ENCODE measurements at places on chromosomes 1 and 21.

DNA sequence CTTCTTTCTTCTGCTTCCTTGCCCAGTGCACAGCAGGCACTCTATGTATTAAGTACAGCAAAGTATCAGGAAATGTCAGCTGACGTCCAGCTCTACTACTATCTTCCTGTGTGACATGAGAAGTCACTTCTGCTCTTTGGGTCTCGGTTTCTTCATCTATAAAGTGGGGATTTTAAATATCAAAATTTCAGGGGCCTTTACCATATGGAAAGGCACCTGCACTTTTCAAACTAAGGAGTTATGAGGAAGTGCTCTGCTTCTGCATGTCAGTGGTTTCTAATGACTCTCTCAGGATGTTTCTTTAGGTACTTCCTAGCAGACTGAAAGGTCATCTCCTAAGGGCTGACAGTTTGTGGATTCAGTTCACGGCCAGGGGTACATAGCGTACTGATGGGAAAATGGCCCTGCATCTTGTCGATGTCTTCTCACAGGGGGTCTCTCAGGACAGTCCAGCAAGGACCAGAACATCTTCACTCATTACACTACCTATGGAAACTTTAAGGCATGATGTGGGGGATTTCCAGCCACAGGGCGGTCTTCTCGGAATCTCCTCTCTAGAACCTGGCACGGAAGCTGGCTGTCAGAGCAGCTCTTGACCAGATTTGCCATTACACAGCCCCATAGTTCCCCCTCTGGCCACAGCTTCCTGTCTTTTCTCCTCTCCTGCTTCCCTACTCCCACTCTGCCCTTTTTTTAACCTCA, 42.0 kb upstream of the MTF1 start:
- peak; percentile 54 for DNase-seq

DNA sequence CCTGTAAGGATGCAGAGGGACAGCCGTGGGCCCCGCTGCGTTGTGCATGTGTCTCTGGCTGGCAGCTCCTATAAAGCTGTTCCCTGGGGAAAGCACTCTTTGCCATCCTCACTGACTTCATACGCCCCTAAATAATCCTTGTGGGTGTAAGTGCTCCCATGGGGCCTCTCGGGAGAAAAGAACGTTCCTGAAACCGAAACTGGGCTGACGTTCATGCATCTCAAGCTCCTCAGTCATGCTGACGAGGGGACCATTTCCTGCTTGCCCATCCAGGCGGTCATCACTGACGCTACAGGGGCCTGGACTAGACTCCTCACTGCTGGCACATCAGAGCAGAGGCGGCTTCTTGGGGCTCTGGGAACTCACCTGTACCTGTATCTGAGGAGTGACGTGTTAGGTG, 73.1 kb upstream of the USP24 start:
- no peak for DNase-seq

DNA sequence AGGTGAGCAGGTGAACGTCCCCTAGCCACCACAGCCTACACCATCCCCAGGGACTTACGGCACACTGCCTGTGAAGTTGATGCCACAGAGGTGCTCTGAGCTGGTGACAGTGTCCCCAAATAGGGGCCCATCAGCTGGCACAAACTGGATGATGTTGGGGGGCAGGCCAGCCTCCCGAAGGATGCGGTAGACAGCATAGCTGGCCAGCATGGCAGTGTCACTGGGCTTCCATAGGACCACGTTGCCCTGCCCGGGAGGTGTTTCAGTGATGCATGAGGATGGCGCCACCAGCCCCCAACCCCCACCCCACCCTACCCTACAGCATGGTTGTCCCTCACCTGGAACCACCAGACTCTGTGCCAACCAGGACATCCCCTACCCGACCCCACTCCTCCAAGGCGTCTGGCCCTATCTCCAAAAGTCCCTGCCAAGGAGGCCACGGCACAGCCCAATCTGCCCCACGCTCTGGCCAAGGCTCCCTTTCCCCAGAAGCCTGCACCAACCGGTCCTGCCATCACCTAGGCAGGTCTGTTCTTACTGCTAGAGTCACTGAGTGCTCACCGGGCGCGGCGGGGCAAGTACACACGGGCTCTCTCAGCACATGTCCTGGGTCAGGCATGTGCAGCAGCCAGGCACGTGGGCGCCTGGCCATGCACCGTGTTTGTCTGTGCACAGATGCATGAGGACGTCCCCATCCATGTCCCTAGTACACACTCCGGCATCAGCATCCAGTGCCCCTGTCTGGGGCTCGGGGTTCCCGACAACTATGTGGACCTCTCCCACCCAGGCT, 20.5 kb downstream of the ALDH4A1 start:
- no peak for DNase-seq

- DNase-seq: no peak
Measured at GRCh38 chr1:62076286-62076685, 118.4 kb upstream of the L1TD1 start.

DNA sequence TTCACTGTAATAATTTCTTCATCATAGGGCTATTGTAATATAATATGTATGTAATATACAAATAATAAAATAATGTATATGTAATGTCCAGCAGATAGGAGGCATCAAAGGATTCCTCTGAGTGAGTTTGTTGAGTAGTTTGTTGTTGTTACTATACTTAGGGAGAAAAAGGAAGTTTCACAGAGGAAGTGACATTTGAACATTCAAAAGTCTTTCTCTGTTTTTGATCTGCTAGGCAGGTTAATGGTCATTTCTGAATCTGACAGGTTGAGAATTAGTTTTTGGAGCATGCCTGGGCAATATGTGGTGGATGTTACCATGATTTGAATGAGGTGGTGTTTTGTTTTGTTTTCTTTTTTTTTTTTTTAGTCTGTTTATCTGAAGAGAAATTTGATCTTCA, 102.1 kb downstream of the NRDC start:
- no peak for DNase-seq

GRCh38 chr1:162847839-162848453, 13.0 kb downstream of the CCDC190 start:
- DNase-seq: peak; percentile 48

DNA sequence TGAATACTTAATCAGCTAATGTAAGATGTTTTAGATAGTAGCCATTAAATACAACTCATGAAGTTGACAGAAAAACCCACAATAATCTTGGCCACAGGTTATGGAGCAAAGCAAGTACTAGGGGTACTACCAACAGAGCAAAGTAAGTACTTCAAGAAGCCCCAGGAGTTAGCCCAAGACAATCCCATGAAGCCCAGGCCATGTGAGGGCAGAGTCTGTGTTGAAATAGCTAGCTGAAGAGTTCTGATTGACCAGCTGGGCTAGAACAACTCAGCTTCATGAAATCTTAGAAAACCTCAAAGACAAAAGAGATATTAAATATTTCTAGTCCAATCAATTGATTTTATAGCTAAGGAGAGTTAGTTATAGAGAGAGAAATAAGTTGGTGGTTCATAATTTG, 212.9 kb upstream of the HOOK1 start:
- no peak for DNase-seq

- no peak for DNase-seq
Measured at GRCh38 chr1:200556002-200556401, 64.5 kb downstream of the KIF14 start.

- DNase-seq: no peak
Measured at GRCh38 chr1:7562729-7563605, 208.1 kb upstream of the VAMP3 start.

GRCh38 chr21:31654340-31654739, 5.2 kb upstream of the SOD1 start:
- DNase-seq: no peak

GRCh38 chr1:186923486-186923885, 94.7 kb downstream of the PLA2G4A start:
- no peak for DNase-seq

GRCh38 chr21:39715804-39716397, 29.1 kb upstream of the IGSF5 start:
- peak; percentile 37 for DNase-seq

GRCh38 chr1:216841165-216841564, 117.9 kb upstream of the ESRRG start:
- no peak for DNase-seq

- DNase-seq: no peak
Measured at GRCh38 chr1:13643017-13643416, 57.0 kb upstream of the PRDM2 start.

- DNase-seq: no peak
Measured at GRCh38 chr1:181777812-181778211, 283.7 kb downstream of the ZNF648 start.

DNA sequence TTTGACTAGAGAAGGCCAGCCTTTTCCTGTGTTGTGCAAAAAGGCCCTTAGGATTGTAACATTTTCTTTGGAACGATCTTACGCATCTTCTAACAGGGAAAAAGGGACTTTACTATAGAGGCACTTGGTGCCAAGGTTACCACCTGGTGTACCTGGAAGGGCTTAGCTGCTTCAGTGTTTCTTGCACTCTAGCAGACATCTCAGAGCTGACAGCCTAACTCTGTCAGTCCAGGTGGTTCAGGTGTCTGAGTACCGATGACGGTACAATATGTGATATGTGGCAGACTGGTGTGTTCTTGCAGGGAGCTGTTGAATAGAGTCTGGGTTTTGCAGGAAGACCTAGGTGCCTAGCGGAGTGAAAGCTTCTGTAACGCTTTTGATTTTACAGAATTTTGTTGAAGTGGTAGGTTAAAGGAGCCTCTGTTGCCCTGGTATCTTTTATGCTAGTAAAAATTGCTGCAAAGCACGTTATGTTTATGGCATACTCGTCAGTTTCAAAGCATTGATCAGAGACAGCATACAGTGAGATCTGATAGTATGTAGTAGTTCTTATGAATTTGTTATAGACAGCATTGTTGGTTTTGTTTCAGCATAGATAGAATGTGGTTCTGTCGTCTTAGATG, 1.4 kb downstream of the MAGI3 start:
- no peak for DNase-seq

- no peak for DNase-seq
Measured at GRCh38 chr1:104082221-104082620, 332.5 kb downstream of the AMY1C start.

- no peak for DNase-seq
Measured at GRCh38 chr1:32606565-32607371, 43.6 kb downstream of the ZBTB8OS start.

DNA sequence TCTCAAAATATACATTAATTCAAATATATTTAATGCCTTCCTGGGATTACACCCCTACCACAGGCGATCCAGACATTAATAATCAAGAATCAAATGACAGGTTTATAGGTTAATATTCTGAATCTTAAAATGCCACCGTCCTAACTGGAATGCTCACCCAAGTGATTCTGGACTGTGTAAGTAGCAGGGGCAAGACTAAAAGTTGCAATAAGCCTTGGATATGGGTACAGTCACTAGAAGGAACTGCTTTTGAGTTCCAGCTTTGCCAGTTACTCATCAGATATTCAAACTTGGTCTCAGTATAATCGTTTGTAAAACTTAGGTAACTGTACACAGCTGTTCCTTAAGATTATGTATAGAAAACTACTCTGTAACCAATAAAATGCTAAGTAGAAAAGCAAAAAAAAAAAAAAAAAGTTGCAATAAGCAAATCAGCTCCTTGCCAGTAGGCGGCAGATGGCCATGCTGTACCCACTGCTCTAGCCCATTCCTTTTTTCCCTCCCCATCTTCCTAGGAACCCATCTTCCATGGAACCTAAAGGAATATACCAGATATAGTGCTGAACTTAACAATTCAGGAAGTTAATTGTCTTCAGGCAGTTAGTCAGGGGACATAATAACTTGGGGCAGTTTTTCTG, 10.5 kb downstream of the RO60 start:
- no peak for DNase-seq

GRCh38 chr1:68745011-68745410, 248.1 kb upstream of the DEPDC1 start:
- no peak for DNase-seq

DNA sequence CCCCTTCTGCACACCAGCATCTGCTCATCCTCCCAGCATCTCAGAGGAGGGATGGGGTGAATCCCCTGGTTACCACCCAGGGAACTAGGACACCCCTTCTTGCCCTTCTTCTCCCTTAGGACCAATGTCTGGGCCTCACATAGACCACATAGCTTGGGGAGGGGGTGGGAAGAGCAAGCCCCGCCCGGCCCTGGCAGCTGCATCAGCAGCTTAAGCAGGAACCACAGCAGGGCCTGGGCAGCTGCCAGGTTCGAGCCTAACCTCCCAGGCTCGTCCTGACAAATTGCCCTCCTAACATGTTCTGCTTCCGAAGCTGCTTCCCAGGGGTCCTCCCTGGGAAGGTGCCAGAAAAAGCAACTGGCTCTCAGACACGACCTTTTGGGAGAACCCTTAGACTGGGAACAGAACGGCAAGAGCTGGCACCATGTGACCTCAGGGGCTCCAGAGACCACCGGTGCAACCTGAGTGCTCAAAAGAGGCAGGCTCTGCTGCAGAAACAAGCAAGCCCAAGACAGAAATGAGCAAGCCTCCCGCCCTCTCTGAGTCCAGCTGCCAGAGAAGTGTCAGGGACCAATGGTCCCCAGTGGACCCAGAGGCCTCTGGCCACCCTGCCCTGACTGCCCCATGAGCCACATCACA, 18.4 kb upstream of the CLSTN1 start:
- DNase-seq: no peak

- DNase-seq: no peak
Measured at GRCh38 chr1:167797015-167797414, 75.2 kb downstream of the MPZL1 start.

DNA sequence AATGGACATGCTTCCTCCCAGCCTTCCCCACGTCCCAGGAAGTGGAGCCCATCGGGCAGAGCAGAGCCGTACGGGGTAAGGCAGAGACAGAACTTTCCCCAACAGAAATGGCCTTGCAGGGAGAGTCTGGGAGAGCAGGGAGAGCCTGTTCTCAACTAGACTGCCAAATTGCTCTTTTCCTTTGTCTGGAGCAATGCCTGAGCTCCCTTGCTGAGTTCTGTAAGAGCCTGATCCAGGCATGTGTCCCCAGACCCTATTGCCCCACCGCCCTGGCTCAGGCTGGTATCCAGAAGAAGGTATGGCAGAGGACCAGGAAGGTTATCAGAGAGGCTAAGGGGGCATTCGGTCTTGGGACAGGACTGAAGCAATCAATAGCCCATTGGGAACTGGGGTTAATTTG, 79.9 kb downstream of the TMEM53 start:
- no peak for DNase-seq

DNA sequence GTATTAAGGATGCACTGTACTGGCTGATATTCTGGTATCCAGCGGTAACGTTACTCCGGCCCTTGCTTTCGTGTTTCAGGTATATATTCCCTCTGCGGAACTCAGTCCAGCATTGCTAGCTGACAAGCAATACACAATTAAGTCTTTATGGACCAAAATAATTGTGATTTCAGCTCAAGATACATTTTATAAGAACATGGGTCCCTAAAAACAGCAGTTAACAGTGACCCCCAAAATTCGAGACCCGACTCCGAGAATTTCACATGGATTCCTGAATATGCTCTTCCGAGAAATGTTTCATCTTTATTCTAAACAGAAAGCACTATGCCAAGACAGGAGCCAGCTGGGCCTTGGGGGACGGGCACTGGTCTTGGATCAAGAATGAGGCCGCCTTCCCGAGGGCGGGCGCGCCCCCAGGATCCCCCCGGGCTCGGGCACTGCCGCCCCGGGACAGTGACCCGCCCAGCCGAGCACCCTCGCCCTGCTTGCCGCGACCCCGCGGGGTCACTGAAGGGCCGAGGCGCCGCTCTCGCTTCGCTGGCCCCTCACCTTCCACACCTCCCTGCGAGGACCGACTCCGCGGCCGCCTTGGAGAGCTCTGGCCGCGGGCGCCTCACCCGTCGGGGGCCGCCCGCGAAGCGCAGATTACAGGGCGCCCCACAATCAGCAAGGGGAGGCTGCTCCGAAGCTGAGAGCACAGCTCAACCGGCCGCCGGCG, 610 bp downstream of the SCYL3 start:
- no peak for DNase-seq

All from KG1 (cell line).